ENCODE measurements at places on chromosomes 13 and 19.

DNA sequence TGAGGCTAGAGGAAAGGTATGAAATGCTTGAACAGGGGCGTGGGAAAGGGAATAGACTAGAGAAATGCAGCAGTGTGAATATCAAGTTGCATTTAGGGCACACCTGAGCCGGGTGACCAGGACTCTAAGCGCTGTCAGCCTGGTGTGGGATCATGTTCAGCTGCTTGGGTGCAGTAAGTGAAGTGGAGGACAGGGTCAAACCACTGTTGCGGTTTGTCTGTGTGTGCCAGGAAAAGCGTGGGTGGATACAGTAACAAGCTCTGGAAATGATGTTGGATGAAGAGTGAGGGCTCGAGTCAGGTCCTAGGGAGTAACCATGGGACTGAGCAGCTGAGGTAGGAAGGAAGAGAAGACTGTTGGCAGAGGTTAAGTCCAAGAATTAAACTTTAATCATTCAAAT, 15.8 kb downstream of the DGKH start:
- DNase-seq = no peak

DNA sequence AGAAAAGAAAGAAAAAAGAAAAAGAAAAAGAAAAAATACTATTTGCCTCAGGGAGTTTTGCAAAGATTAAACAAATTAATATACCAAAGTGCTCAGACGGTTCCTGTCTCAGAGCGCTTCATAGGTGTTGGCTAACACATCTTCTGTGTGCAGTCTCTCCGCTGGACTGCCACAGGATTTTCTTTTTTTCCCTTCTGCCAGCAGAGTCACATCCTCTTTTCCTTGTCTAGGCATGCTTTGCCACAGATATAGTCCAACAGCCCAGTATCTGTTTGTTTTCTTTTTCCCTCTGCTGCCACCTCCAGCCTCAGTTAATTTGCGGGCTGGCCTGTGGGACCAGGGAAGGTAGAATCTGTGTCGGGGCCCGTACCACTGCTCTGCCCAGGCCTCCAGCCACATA, 3.4 kb upstream of the URAD start:
- no peak for DNase-seq

- no peak for DNase-seq
Measured at GRCh38 chr19:37218592-37218935, 550 bp downstream of the ZNF383 start.

- DNase-seq = no peak
Measured at GRCh38 chr19:40639638-40639982, 38.4 kb downstream of the LTBP4 start.

DNA sequence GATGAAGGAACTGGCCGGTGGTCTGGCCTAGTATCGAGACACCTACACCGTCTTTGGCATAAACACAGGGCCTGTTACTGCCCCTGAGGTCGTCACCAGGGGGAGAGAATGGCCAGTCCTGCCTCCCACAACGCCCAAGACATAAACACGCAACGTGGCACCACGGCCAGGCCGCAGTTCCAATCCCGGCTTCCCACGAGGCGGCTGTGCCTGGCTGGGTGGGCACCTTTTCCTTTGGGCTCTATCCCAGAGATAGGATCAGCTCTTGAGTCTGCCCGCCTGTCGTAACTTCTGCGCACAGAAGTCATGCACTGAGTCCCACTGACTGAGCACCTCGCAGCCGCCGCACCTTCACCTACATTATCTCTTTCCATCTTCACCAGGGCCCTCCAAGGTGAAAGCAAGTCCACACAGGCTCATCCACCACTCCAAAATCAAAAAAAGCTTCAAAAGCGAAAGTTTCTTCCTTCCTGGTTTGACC, 1.1 kb downstream of the MIER2 start:
- DNase-seq = no peak

DNA sequence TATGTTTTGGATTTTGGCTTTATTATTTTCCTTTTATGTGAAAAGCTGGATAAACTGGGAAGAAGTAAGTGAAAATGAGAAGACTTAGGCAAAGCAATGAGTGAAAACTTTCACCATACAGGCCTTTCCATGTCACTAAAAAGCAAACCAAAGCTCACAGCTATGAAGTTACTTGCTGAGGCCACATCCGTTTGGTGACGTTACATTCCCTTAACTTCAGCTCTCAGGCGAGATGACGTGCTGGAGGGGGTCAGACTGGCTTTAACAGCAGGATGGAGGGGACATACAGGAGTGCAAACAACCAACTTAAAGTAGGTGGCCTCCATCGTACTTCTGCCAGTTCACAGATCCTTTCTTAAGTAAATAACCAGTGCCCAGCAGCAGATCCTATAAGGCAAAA, 522.3 kb downstream of the MYO16 start:
- DNase-seq = no peak

DNA sequence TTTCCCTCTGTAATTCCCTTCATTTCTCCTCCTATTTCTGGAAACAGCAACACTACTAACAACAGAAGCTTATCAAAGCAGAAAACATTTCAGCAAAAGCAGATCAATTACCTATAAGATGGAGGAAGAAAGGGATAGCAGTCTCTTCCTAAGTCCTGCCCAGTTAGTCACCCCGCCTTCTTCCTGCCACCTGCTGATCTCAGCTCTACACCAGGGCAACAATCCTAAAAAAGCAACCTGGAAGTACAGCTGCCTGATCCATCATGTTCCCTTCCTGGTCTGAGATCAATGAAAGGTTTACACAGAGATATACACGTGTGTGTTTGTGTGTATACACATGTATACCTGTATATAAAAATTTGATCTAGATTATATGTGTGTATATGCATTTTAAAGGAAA, 59.4 kb downstream of the TSC22D1 start:
- no peak for DNase-seq

DNA sequence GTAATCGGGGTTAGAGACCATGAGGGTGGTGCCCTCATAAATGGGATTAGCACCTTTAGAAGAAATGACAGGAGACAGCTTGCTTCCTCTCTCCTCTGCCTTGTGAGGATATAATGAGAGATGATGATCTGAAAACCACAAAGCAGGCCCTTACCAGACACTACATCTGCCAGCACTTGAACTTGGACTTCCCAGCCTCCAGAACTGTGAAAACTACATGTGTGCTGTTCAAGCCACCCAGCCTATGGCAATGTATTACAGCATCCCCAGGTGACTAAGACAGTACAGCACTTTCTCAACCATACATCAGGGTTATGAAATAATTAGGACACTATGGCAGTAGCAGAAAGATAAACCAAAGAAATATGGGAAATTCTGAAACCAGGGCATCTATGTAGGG, 7.4 kb downstream of the ZNF564 start:
- DNase-seq = no peak

DNA sequence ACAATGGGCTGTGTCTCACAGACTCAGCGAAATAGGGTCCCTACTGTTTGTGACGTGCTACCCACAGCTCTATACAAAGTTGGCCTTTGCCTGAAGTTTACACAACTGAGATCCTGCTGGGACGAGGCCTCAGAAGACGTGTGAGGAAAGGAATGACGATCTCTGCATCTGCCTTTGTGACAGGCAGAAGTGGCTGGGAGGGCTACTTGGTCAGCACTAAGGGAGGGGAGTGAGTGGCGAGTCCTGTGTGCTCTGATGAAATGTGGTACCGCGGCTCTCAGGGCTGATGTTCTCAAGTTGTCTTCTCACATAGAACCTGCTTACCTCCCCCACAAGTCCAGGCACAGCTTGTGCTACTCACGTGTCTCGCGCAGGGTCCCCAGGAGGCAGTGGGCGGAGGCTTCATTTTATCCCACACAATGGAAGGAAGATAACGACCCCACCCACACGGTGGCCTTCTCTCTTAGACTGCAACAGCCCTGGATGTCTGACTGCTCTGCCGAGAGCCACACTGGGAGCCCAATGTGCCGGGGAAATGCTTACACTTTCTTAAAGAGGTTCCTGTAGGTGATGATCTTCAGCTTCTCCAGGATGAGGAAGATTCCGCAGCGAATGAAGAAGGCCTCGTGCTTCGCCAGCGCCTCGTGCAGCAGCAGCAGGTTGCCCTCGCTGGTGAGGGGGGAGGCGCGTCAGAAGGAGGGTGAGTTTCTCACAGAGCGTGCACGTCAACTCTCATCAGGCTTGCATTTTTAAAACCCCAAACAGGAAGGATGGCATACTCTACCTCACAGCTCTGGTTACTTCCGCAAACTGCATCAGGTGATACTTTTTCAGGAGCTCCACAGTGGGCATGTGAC, 21.2 kb downstream of the PROZ start:
- DNase-seq = no peak

DNA sequence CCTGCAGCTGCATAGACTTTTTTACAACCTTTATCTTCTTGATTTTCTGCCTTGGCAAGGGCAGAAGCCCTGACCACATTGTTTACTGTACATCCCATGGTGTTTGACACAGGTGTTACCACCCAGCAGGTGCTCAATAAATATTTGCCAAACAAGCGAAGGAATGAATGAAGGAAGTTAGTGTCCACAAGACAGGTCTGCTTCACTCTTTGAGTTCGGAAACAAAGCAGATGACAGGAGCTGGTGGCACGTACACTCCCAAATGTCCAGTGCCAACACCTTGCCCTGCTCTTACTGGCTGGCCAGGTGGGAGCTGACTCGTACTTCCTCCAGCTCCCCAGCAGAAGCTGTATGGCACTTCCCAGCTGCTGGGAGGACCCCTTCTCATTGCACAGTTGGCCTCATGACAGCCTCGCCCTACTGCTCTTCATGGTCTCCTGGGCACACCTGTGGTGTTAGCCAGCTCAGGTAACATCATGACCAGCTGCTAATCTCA, 22.0 kb upstream of the MUC16 start:
- no peak for DNase-seq

DNA sequence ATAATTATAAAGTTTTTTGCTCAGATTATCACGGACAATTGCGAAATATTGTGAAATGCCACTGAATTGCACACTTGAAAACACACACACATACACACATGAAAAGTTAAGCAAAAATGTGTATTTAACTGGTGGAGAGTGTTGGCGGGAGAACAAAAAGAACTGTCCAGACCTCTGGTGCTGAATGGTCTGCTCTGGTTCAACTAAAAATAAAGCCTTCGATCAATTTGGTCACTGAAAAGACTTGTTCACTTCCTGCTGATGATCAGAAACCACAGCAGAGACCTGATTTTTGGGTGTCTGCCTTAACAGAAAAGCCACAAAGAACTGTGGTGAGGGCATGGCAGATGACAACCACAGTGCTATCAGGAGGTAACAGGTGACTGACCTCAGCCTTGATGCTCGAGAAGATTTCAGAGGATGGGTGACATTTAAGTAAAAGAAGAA, 4.0 kb upstream of the IGFL1 start:
- DNase-seq = no peak

DNA sequence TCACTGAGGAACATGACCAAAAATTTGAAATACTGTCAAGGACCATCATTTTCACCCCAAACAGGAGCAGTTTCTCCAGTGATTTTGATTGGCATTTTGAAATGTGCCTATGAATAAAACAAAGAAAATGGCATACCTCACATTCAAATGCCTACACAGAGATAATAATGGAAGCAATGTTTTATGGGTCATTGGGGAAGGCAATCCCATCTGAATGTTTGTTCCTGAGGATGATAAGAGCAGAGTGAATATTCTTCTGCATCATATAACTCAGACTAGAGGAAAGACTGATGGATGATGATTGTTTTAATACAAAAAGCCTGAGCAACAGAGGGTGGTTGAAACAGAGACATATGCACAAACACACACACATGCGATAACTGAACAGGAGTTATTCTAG, 2749.9 kb downstream of the PCDH9 start:
- DNase-seq = no peak

- no peak for DNase-seq
Measured at GRCh38 chr19:7492558-7492957, 3.7 kb upstream of the PEX11G start.

- DNase-seq = no peak
Measured at GRCh38 chr13:32417995-32418394, 9.9 kb downstream of the N4BP2L1 start.

DNA sequence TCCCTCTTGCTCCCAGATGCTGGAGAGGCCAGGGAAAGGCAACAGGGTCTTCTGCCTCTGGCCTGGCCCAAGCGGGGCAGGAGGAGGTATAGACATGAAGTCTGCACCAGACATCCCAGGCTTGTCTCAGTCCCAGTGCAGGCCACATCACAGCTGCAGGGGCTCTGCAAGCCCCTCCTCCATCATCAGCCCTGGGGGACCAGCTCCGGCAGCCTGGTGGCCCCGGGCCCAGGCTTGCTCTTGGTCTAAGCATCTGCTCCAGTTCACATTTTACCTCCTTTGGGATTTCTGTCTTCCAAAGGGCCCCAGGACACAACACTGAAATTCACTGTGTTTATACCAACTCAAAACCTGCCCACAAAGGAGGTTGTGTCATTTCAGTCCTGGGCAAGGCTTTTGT, 359.4 kb downstream of the ZNF536 start:
- no peak for DNase-seq

GRCh38 chr13:46796515-46797474, at the start of gene ESD:
TSS of gene ESD (minus strand) at chr13:46797161. CDS start at chr13:46791413, 5,748 bp downstream.
- DNase-seq = peak; percentile 75

- peak; percentile 57 for DNase-seq
Measured at GRCh38 chr19:18388100-18388959, 2.4 kb downstream of the GDF15 start.

- no peak for DNase-seq
Measured at GRCh38 chr19:40469011-40469410, 2.2 kb downstream of the SPTBN4 start.

- DNase-seq = no peak
Measured at GRCh38 chr13:25886438-25887214, 165.2 kb downstream of the SHISA2 start.
